ENCODE measurements at places on chromosomes 6 and 20.

DNA sequence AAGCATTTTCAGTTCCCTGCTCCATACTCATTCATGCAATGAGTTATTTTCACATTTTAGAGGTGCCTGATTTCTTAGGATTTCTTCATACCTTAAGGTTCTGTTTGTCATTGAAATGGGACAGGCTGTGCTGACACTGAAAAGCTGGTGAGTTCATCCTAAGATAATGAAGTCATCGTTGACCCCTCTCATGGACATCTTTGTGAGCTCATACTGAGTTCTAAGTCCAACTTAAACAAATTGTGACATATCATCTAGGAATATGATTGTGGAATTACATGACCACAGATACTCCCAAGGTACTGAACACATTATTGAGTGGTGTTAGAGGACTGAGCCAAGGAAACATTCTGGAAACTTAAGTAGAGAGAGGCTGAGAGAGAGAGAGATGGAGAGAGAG lies 224.8 kb upstream of the JAG1 start:
- no peak for DNase-seq

GRCh38 chr6:96236471-96236870 lies 220.7 kb downstream of the FUT9 start:
- no peak for DNase-seq

- no peak for DNase-seq
These were observed 51.2 kb downstream of the SLC22A23 start for GRCh38 chr6:3405679-3406078.

DNA sequence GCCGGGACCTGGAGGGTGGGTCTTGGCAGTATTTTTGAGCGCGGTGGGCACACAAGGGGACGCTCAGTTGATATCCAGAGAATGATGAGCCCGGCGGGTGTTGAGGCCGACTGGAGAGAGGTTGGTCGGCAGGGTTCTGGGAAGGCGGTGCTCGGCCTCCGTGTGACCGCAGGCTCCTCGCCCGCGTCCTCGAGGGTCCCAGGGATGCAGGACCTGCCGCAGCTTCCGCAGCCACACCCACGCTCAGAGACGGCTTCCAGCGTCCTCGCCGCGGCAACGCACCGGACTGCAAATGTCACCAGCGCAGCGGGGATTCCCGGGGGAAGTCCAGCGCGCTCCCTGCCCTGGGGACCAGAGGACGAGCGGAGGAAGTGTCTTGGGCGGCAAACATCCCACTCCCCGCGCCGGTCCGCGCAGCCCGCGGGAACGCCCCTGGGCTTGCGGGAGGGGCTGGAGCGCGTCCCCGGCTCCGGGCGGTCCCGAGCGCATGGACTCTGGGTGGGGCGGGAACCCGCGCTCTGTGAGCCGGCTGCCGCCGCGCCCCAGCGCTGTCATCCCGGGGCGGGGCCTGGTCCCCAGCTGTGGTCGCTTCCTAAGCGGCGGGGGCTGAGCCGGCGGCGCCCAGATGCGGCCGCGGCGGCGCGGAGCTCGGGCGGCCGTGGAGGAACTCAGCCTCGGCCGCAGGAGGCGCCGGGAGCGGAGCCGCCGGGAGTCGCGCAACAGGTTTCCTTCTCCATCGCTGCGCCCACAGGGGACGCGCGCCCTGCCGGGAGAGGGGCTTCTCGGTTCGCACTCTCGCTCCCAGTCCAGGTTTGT lies at the start of gene STX11:
Gene STX11 (plus strand): TSS at position 624 of the 816 bp plus-strand sequence. CDS start 36,111 bp downstream, outside the sequence.
- peak; percentile 23 for DNase-seq

- no peak for DNase-seq
These were observed 38.7 kb downstream of the RGS17 start for GRCh38 chr6:153092082-153093013.

DNA sequence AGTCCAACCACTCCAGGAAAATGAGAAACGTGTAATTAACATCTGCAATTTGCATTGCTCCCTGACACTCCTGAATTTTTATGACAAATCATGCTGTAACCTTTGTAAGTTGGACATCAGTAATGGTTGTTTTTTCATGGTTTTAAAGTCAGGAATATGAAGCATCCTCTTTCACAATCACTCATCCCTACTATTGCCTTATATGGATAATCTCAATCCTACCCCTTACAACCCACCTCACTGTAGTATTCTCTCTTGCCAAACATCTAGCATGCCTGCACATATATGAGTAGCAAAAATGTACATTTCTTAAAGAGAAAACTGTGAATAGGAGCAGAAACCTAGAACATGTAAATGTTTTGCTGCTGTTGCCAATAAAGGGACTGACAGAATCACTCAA lies 729.5 kb downstream of the KIF16B start:
- DNase-seq, result no peak

GRCh38 chr20:916825-917224 lies 691 bp upstream of the ANGPT4 start:
- DNase-seq, result no peak

DNA sequence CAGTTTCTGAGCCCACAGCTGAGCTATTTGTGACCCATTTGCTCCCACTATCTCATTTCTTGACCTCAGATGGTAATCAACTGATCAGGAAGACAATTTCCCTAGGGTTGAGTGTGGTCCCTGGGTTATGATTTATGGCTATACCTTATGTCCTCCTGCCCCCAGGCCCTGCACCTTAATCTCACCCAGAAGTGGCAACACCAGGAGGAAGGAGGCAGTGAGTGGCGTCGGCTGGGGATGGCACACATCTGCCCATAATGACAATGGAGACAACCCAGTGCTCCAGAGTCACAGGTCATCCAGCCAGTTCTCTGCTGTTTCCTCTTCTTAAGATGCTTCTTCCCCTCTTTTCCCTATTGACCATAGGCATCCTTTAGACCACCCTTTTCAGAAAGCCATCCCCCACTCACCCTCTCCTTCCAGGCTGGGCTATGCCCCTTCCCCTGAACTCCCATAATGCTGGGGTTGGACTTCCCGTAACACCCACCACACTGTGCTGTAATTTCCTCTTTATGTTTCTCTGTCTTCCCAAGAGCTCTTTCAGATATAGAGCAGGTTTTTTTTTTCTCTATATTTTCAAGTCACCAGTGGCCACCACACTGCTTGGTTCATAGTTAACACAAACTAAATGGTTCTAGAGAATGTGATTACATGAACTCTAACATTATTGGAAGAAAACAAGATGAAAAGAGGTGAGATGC lies 8.0 kb downstream of the TRIM10 start:
- DNase-seq, result no peak

DNA sequence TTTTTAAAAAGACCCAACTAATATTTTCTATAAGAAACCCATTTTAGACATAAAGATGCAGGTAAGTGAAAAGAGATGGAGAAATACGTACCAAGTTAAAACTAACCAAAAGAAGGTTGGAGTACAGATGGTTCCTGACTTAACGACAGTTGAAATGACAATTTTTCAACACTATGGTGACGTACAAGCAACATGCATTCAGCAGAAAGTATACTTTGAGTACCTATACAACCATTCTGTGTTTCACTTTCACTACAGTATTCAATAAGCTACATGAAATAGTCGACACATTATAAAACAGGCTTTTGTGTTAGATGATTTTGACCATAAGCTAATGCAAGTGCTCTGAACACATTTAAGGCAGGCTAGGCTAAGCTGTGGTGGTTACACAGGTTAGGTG lies 228.9 kb downstream of the RNGTT start:
- DNase-seq, result no peak

DNA sequence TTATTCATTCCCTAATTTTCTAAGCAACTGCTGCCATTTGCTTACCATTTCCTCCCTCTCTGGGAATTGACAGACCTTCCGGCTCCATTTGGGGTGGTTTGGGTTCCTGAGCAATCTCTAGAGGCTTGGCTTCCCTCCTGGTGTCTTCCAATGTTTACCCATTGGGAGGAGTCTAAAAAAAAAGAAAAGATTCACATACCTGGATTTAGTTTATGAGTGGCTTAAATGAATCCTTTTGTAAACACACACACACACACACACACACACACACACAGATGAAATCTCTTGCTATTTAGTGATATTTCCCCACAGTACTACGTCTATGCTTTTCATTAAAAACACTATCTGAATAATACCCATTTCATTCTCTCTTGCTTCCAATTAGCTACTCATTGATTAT lies 48.3 kb upstream of the TRAF3IP2 start:
- DNase-seq, result peak; percentile 89

DNA sequence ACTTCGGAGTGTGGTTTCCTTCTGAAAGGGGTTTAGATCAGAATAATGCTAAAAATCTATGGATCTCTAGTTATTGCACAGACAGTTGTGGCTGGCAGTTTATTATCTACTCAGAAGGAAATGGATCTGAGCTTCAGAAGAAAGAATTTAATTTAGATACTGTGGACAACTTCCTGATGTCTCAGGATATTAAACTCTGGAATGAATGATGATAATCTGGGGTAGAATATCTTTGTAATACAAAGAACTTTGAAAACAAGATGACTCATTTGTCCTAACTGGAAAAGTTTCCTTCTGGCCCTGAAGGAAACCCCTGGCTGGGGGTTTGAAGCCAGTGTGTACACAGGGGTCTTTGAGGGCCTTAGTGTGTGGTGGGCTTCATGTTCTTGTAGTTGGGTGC lies 78.0 kb downstream of the EDN3 start:
- no peak for DNase-seq

GRCh38 chr6:108896111-108896661 lies 48.0 kb downstream of the ARMC2 start:
- no peak for DNase-seq

DNA sequence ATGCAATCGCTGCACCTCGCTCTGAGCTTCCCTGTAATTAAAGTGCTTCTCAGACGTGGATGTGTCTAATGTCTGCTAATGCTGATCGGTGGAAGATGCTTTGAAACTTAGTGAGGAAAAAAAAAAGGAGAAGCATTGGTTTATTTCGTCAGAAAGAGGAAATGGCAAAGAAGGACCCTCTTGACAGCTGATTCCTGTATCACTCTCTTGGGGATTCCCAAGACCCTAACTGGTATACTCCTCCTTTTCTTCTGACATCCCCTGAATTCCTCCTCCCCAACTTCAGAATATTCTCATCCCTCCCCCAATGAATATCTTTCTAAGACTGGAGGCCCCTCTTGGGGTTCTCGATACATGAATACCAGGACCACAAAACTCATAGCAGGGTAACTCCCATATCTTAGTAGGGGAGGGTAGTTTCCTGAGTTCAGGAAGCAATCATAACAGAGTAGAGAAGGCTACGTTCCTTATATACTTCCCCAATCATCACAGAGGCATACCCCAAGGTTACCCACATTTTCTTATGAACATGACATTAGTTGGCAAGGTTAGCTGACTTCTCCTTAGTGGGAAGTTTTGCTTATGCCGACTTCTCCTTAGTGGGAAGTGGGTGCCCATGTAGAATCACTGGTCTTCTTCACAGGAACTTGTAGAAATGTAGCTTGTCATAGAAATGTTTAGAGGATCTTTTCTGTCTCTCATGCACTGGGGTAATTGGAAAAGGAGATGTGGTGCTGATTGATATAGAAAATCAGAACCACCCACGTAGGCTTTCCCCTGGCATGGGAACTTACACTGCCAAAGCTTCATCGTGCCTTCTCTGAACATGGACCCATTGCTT lies 63.8 kb upstream of the ATXN1 start:
- no peak for DNase-seq

DNA sequence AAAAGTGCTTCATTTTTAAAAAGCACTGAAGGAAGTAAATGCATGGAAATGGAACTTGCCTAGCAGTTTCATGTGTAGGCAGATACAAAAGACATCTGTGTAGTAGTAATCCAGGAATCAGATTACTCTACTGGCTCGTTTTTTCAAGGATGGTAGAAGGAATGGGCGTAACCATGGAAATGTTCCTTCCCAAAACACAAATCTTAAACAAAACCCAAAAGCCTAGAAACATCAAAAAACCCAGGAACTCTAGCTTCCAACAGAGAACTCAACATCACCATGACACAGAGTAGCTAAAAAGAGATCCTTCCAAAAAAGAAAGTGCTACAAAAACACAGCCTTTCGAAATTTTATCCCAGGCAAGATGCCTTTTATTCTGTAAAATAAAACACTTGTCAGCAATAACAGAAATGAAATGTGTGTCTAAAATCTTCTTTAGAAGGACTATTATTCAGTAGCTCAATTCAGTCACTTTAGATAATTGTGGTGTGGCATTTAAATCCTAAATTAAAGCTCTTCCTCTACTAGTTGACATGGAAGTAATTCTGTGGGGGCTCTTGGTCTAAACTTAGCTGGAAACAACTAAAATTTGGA lies 81.7 kb downstream of the FAM217A start:
- peak; percentile 66 for DNase-seq

DNA sequence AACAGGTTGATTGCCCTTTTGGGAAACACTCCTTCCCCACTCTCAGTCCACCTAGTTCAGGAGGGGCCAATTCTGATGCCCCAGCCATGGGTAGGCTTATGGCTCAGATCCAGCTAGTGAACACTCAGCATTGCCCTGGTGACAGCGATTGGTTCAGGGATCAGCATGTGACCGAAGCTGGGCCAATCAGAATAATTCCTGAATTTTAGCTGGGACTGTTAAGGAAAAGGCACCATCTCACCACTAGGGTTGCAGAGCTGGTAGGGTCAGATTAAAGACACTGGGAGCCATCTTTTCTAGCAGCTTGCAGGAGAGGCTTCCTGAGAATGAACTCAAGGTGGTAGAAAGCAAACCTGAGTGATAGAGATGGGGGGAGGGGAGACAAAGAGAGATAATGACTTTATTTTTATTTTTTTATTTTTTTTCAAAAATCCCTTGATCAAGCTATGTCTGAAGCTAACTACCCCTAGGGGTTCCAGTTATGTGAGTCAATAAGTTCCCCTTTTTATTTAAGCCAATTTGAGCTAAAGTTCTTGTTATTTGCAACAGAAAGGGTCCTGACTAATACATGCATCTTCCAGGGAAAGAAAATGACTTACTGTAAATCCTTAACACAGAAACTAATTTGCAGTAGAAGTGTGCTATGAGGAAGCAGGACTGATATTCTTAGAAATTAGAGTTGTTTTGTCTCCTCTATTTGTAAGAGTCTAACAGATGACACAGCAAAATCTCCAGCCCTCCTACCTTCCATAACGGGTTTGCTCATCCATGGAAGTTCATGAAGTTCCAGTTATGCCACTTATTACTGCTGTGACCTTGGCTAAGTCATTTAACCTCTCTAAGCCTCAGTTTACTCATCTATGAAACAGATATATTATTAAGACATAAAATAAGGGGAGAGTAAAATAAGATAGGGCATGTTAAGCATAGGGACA lies 44.7 kb downstream of the EYA2 start:
- peak; percentile 45 for DNase-seq

DNA sequence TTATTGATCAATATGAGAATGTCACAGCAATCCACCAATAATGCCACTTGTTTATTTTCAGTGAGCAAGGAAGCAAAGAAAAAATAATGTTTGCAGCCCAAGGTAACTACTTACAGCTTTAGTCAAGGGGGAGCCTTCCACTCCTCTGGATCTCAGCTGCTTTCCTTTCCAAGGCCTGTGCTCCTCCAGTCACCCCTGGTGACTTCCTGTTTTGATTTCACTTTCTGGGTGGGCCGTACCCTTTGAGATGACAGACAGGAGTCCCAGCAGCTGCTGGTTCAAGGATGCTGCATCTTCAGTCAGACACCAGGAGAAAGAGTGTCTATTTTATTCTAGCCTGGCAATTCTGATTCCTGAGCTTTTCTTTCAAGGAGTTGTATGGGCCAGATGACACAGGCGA lies 5.6 kb upstream of the VNN2 start:
- DNase-seq, result no peak
